CD4-positive, alpha-beta memory T cell (primary cell): ENCODE measurements at places on chromosomes 5 and 9.

DNA sequence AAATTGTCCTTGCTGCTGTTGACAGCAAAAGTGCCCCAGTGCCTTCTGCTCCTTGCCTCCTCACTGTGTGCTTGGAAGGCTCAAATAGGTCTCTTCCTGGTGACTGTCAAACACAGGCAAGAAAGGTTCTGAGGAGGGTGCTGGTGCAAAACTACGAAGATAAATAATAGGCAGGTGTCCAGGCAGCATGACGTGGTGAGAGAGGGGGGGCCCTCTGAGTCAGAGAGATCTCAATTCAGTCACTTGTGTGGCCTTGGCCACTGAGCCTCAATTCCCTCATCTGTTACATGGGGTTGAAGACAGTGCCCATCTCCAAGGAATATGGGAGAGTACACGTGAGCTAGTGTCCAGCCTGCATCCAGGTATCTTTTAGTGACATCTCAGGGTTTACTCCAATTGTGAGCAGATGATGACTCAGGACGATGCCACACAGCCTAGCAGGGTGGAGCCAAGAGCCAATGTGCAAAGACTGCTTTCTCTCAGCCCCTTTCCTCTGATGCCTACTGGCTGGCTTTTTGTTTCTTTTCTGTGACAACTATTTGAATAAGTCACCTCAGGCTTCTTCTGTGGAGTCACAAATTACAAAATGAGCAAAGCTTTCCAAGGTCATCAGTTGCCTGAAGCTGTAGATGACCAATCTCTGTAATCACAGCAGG is 29.7 kb upstream of the SMIM32 start:
- no peak for DNase-seq

DNA sequence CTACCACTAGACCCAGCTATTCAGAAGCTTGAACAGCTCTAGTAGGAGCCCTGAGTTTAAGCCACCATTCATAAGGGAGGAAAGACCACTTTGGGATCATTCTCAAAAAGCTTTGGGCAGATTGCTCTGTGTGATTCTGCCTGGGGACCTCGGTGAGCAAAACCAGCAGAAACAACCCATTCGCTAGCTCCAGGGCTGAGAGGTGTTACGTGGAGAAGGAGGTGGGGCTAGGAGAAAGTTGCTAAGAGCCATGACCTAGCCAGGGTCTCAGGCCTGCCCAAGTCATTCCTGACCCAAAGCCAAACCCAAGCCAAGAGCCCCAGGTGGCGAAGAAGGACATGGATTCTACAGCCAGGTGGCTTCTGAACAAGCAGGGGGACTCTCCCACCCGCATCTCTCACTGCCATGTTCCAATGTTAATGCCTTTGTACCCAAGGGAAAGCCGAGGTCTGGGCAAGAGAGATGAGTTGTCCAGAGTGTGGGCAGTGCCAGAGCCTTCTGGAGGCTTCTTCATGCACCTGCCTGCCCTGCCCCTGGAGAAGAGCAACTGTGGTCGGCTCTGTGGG is 4.0 kb upstream of the BARHL1 start:
- DNase-seq, result no peak

DNA sequence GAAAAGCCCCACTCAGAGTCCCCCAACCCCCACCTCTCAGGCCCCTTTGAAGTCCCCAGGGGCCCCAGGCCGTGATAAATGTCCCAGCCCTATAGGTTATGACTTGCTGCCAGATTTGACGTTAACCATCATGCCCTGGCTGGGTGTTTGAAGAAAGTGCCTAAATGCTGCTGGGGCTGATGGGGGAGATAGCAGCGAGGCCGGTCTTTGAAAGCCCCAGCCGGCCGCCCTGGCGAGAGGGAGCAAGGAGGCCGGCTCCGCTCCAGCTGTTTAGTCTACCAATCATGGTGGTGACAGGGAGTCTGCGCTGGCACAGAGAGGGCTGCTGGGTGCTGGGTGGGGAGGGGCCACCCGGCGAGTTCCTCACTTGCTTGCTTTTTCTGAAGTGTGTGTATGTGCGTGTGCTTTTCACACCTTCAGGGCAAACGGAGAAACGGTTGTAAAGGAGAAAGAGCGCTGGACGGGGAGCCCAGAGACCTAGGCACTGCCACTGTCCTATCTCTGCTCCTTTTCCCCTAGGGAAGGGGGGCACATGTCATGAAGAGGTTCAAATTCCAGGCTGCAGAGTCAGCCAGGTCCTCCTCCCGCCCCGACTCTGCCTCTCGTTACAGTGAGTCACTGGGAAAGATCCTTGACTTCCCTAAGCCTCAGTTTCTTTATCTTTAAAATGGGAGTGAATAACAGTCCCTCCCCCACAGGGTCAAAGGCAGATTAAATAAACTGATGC is 126.1 kb upstream of the HAND1 start:
- DNase-seq, result no peak

GRCh38 chr5:81719743-81720345 is 31.1 kb downstream of the SSBP2 start:
- no peak for DNase-seq

DNA sequence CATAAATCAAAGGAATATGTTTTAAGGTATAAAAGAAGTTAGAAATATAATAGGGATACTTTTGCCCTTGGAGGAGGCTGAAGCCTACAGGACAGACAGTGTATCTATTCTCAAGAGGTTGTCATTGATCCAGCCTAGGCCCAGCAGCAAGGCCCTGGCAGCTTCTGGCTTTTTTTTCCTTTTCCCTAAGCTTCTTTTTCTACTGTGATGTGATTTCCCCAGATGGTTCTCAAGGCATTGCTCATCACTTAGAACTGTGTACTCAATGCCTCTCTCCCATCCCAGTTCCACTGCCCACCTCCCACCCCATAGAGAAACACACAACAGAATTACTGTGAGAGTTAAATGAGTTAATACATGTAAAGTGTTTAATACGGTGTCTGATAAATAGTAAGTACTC is 88.6 kb downstream of the SLC44A1 start:
- DNase-seq, result no peak

DNA sequence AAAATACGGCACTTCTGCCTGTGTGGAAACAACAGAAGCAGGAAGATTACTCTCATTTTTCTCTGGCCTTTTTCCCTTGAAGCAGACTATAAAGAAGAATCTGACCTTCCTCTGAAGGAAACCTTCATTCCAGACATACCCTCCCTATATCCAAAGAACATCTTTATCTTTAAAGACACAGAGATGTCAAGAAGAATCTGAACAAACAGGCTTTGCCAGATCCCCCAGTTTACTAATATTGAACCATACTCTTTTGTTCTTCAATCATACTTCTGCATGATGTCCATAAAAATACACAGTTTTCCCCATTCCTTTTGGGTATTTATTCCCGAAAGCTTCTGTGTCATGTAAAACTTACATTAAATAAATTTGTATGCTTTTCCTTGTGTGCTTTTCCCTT is 225.8 kb downstream of the MAT2B start:
- no peak for DNase-seq

DNA sequence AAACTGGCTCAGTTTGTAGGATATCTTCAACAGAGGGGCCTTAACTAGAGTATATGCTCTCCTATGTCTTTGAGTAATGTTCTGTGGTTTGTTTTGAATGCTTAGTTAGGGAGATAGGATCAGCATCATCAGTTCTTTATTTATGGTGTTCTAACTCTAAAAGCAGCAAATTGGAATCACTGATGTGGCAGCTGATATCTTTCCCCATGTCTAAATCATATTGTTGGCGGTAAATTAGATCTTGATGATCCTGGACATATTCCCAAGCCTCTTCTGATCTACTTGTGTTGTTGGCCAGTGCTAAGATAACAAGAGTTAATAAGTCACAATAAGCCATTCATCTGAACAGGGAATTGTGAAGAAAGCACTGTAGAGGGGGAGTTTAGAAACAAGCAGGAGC is 332.4 kb upstream of the DAB2 start:
- no peak for DNase-seq

DNA sequence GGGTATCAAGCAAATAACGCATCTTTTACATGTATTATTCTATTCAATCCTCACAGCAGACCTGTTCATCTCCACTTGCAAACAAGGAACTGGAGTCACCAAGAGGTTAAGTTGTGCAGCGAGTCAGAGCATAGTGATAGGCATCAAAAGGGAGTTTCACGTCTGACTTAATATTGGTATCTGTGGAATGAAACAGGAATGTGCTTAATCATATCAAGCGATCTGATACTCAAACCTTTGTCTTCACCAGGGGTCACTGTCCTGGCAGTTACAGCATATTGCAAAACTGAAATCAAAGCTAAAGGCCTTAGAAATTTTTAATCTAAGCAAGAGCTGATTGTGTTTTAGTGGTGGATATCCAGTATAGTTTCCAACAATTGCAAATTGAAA is 271.6 kb downstream of the PLK2 start:
- DNase-seq, result no peak

GRCh38 chr9:14485366-14485765 is 171.4 kb upstream of the NFIB start:
- no peak for DNase-seq

DNA sequence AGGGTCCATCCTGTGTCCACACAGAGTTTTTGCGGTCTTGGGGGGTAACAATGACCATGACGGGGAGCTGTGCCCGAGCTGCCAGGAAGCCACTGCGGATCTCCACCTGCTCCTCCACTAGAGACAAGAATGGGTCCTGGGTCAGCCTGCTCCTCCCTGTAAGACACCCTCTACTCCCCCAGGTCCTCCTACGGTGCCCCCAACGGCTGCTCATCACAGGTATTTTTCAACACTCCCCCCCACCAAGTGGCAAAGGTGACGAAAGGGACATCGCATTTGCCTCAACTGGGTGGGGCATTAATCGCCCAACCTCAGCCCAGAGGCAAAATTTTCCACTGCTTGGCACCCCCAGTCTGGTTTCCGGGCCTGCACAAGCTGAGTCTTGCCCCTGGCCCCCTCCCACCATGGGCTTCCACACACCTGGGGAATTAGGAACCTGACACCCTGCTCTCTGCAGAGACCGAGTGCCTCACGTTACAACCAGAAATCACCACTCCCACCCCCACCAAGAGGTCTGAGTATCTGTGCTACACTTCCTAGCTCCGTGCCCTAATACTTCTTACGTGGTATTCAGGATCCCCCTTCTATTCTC is 9.6 kb downstream of the NOL6 start:
- no peak for DNase-seq

GRCh38 chr5:151707567-151707966 is 20.9 kb upstream of the SPARC start:
- DNase-seq, result no peak

DNA sequence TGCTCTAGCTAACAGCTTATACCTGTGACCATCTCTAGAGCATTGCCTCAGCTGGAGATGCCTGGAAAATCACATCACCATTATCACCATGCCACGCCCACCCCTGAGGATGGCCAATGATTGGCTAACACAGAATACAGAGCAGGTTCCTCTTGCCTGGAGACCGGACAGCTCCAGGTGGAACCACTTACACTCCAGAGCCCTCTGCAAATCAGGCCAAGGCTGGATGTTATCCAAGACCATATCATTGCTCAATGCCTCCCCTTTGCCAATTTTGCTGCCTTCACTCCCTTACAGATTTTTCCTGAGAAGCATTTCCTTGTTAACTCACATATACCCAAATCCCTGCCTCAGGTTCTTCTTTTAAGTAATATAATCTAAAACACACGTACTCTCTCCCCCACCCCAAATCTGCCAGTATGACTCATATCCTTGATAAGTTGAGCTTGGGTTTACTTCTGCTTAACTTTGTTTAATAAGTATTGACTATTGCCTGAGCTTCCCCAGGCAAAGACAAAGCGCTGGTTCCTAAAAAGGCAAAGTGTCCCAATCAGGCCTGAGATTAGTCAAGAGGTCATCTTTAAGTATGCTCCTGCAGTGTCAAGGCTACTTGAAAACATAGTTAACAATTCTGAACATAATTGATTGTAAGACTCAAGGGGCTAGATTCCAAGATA is 309.6 kb downstream of the EPB41L4A start:
- no peak for DNase-seq

GRCh38 chr5:4513381-4513780 is 626.7 kb upstream of the ADAMTS16 start:
- no peak for DNase-seq

GRCh38 chr5:154478224-154478565 is at the start of gene HAND1:
Gene HAND1, minus strand, starts transcription at chr5:154478227. Its CDS starts 219 bp downstream, at chr5:154478008.
- DNase-seq, result no peak

- no peak for DNase-seq
Observed at GRCh38 chr5:72007336-72008111, 99.8 kb upstream of the MAP1B start.

DNA sequence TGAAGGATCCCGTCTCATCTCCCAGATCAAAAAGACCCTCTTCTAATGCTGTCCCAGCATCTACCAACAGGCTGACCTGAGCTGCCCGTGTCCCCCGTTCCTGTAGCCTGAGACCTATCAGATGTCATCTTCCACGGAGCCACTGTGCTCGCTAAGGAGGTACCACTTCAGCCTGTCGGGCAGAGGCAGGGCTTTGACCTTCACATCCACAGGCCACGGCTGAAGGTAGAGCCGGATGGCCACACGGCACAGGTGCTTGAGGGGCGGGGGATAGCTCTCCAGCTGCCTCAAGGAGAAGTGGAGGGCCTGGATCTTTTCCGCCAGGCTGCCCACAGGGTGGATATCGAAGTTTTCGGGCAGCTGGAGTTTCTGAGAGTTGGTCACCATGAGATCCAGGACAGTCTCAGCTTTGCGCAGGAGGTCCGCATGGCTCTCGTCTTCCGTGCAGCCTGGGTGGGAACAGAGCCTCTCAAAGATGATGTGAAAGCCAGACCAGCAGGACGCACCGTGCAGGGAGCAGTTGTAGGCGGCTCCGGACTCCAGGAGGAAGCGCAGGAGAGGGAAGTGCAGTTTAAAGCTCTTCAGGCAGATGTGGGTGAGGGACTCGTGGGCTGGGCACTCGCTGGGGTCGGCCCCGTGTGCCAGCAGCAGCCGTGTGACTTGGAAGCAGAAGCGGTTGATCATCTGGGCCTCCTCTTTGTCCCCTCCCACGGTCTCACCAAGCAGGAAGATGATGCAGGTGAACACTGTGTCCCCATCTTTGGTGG is 4.1 kb downstream of the ASB6 start:
- DNase-seq, result no peak

- no peak for DNase-seq
Observed at GRCh38 chr5:128357226-128357625, 180.8 kb downstream of the FBN2 start.

GRCh38 chr5:147055850-147056566 is 177.5 kb upstream of the PPP2R2B start:
- no peak for DNase-seq

- DNase-seq, result no peak
Observed at GRCh38 chr9:130871395-130872062, 25.1 kb downstream of the QRFP start.

DNA sequence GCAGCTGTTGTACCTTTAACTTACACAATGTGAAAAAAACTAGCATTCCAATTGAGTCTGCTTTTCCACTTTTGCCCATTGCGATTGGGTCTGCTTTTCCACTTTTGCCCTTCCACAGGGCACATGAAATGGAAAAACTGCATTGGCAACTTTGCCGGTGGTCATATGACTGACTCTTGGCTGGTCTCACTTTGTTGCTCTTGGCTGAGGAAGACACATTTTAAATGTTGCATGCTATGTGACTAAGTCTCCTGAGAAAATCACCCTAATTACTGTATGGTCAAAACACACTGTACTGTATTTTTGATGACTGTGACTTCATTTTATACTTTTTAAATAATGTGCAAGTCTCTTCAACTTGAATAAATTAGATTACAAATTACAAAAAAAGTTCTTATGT is 1.6 kb upstream of the OXCT1 start:
- no peak for DNase-seq

- no peak for DNase-seq
Observed at GRCh38 chr9:113798062-113799030, 77.8 kb upstream of the ZNF618 start.
